H1 (cell line): ENCODE measurements at places on chromosomes 12 and 14.

DNA sequence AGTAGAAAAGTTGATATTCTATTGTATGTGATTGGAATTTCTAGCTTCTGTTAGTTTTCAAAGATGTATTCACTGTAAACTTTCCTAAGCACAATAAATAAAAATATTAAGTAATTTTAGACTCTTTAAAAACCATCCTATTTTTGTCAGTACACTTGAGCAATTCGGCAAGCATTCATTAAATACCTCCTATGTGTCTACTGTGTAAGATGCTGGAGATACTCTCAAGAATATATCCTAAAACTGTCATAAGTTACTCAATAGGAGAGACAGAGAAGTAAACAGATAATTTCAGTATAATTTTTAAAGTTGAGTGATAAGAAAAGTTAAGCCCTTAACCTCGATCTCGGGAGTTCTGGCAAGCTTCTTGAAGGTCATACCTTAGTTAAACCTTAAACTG is 46.1 kb downstream of the FANCM start:
- H3K36me3 ChIP-seq, result no peaks in the 10 kb centered on the region; the same call in 1 of the 2 replicates
- H3K4me3 ChIP-seq, result no peak overlapping the region
- no peaks in the 10 kb centered on the region for H3K27me3 ChIP-seq
- DNase-seq, result no peak

DNA sequence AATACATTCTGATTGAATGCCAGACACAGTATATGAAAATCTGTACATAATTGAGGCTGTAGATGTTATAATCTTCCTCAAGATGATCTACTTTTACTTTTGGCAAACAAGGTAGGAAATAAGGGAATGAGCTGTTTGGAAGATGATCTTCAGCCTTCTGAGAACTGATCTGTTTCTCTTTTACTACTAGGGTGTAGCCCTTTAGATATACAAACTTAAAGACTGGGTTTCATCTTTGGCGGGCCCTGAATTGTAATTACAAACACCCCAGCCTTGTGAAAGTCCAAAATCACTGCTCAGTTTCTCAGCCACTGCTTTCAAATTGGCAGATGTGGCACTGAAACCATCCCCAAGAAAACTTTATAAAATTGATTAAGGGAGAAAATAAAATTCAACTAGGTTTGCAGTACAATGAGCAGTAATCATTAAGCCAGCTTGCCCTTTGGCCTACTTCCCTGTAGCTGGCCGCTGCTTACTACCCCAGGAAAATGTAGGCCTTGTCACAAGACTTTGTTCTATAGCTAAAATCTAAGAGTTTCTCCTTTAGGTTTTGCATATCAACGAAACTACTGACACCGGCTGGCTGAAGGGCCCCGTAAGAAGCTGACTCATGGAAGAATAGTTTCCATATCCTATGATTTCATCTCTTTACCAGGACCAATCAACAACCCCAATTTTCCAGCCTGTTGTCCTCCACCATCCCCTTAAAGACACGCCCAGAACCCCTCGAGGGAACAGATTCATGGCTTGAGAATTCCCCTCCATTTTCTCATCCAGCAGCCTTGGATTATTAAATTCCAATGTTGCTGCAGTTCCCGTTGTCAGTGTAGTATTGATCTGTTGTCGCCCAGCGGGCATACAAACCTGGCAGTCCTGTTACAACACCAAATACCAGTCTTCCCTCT is 210.8 kb downstream of the PCNX1 start:
- H3K27ac ChIP-seq, result no peak overlapping the region
- DNase-seq, result no peak
- H3K36me3 ChIP-seq, result no peaks in the 10 kb centered on the region
- no peaks in the 10 kb centered on the region for H3K4me1 ChIP-seq

- H3K4me1 ChIP-seq, result peaks cover 5% of the 10 kb centered on the region
- peak within 1 kb of the TSS; percentile 61 for H3K4me3 ChIP-seq
- no peak for DNase-seq
- no peak within 1 kb of the TSS for H3K27ac ChIP-seq
Measured at GRCh38 chr14:76761136-76761959, at the start of gene VASH1. Gene VASH1, plus strand, starts transcription at chr14:76761468. Its CDS starts 1,354 bp downstream, at chr14:76762822.

- H3K36me3 ChIP-seq, result no peaks in the 10 kb centered on the region
- H3K27ac ChIP-seq, result no peak overlapping the region
- H3K4me1 ChIP-seq, result no peaks in the 10 kb centered on the region
Measured at GRCh38 chr12:119398190-119398589, 63.7 kb downstream of the CCDC60 start.

DNA sequence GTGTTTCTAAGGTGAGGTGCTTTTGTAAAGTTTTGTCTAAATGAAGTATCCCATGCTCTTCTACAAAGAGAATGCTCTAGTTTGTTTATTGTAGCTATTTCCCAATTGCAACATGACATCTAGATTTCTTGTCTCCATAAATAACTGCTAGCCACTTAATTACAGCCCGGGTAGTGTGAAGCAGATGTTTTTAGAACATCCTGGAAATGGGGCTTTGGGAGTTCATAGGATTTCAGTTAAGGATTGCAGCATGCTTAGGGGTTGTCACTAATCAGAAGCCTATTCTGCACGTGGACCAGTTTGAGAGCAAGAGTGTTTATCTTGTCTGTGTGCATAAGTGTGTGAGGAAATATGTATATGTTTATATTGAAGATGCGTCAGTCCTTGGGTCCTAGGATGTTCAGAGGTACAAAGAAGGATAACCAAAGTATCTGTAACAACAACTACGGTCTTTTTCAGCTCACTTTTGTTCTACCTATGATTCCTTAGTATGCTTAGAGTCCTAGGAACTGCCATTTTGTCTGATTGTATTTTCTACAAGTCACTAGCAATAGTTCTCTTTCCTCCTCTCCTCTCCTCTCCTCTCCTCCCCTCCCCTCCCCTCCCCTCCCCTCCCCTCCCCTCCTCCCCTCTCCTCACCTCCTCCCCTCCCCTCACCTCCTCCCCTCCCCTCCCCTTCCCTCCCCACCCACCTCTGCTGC is 135.3 kb downstream of the ACSS3 start:
- no peaks in the 10 kb centered on the region; the same call in 1 of the 2 replicates for H3K36me3 ChIP-seq
- no peak overlapping the region for H3K4me3 ChIP-seq
- H3K27me3 ChIP-seq, result no peaks in the 10 kb centered on the region

- H3K27me3 ChIP-seq, result no peaks in the 10 kb centered on the region
- H3K4me3 ChIP-seq, result no peak overlapping the region
- H3K4me1 ChIP-seq, result no peaks in the 10 kb centered on the region
- no peaks in the 10 kb centered on the region for H3K36me3 ChIP-seq
Measured at GRCh38 chr12:118922405-118922804, 58.9 kb upstream of the SRRM4 start.
